ENCODE measurements at places on chromosomes 11 and 22.

DNA sequence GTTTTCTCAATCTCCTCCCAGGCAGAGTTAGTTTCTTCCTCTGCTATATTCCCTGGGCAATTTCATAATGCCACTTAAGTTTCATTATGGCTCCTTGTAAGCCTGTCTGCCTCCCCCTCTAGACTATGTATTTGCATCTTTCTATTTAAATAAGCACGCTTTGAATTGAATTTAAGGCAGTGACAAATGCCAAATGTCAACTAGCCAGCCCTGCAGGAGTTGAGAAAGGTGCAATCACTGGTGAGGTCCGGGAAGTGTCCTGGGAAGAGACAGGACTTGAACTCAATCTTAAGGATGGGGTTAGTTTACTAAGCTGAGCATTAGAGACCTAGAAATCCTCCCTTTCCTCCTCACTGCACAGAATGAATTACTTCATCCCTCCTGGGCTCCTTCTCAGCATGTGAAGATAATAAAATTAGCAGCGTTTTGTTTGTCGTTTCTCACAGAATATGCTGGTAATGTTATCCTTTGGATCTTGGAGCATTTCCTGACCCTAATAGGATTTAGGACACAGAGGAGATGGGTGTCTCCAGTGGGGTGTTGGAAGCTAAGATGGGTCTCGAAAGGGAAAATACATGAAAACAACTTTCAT lies 1.6 kb downstream of the TCP11L1 start:
- DNase-seq, result no peak

DNA sequence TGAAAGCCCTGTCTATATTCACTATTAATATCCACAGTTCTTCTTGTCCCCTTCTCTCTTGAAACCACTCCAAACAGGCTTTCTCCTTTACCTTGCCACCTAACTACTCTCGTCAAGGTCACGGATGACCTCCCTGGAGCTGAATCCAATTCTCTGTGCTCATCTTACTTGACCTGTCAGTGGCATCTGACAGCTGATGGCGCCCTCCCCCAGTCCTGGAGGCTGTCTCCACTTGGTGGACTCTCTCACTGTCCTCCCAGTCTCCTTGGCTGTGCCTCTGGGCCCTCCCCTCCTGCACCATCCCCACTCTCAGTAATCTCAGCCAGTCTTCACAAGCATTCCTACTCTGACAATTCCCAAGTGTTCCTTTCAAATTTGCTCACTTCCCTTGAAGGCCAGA lies 8.7 kb downstream of the TNKS1BP1 start:
- no peak for DNase-seq

DNA sequence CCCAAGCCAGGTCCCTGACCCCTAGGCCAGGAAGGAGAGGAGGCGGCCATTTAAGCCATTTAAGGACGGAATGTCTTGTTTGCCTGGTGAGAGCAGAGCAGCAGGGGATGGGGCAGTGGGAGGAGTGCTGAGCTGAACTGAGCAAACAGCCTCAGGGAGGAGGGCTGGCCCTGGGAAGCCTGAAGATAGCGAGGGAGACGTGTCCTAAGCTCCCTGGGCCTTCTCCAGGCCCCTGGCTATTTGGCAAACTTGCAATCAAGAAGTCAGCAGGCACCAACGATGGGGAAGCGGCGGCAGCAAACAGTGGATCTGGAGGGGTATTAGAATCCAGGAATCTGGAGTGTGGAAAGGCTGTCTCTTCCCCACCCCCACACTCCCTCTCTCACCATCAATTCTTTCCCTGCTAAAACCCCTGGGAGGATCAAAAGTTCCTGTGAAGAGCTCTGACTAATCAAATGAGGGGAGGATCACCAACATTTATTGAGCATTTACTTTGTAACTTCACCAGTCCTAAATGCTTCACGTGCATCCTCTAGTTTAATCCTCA lies 8.8 kb downstream of the BCL9L start:
- DNase-seq, result no peak

- DNase-seq, result no peak
Measured at GRCh38 chr22:49455595-49455994, 372.1 kb downstream of the BRD1 start.

- no peak for DNase-seq
Measured at GRCh38 chr11:77530879-77531278, 57.0 kb upstream of the PAK1 start.

GRCh38 chr11:64908766-64909165 lies 8.2 kb downstream of the ATG2A start:
- DNase-seq, result no peak

GRCh38 chr11:13923182-13923581 lies 39.3 kb upstream of the SPON1 start:
- DNase-seq, result no peak

GRCh38 chr11:128854841-128855240 lies 12.3 kb downstream of the KCNJ1 start:
- no peak for DNase-seq

- DNase-seq, result no peak
Measured at GRCh38 chr22:22403771-22404170, 104.8 kb downstream of the ZNF280B start.

- DNase-seq, result no peak
Measured at GRCh38 chr11:13762718-13763117, 94.2 kb downstream of the FAR1 start.

Measured in stimulated activated CD8-positive, alpha-beta memory T cell treated with anti-CD3 and anti-CD28 coated beads, Interleukin-4, amount 100 ng/mL, for 4 hours (primary cell).